ENCODE measurements at places on chromosomes 1 and 21.

- DNase-seq, result peak; percentile 86
These were observed 11.3 kb upstream of the RIPK4 start for GRCh38 chr21:41777951-41778815.

GRCh38 chr1:87450615-87451209, 122.0 kb downstream of the LMO4 start:
- no peak for DNase-seq

GRCh38 chr1:160800645-160801408, 4.9 kb downstream of the LY9 start:
- no peak for DNase-seq

DNA sequence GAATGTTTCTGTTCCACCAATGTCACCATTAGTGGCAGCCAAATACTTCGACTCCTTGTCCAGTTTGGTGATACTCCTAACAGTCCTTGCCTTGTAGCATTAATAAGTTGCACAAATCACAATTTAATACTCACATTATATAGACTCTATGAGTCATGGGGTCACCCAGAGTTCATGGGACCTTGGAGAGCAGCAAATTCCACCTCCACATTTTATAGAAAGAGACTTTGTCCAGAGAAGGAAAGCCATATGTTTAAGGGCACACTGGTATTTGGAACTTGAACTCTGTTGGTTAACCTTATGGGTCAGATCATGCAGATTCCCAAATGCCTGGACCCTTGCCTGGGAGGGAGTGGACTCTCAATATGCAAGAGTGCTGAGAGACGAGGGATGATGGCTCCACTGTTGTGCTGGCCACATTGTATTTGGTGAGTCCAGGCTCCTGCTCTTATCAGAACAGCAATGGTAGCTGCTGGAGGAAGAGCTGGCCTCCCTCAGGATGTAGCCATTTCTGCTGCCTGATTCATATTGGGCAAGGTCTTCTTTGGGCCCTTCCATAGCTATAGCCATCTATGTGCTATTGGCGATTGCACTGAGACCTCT, 30.6 kb downstream of the DNAJC6 start:
- peak; percentile 21 for DNase-seq

DNA sequence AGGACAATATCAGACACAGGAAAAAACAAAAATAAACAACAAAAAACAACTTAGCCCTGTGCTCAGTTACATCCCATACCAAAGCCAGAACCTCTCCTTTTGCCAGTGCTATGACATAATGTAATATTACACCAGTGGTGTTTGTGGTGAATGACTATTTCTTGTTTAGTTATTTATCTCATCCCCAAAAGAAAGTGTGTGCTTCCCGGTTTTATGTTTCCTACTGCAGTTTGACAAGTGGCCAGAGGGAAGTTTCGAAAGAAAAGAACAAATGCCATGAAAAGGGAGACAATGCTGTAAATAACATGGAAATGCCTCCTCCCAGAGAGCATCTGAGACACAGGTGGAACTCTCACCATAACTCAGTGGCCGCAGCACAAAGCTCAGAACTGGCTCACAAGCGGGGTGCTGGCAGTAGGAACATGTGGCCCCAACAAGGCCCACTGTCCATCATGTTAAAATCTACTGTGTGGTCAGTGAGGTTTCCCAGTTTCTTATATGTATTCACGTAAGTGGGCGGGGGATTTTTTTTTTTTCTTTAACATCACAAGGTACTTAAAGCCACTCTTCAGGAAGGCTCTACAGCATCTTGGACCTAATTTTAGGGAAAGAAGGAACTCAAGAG, 158.2 kb downstream of the BARHL2 start:
- no peak for DNase-seq

- no peak for DNase-seq
These were observed 29.0 kb upstream of the KDM4A start for GRCh38 chr1:43620956-43621355.

GRCh38 chr1:10853701-10854100, 57.3 kb upstream of the CASZ1 start:
- DNase-seq, result no peak

GRCh38 chr1:231278100-231278790, 37.2 kb downstream of the GNPAT start:
- no peak for DNase-seq

DNA sequence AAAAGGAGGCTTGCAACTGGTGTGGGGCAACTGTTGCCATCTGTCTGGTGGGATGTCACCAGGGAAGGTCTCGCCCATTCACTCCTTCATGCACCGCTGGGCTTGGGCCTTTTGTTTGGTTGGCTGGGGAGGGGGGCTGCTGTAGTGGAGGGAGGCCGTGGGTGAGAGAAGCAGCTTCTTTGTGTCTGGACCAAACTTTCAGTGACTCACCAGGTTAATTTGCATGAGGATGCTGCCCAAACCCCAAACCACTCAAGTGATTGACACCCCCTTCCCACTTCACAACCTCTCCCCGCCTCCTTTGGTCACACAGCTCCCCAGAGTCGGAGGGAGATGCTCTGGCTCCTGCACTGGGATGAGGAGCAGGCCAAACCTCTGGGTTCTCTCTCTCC, 19.7 kb downstream of the BTG2 start:
- no peak for DNase-seq

- peak; percentile 74 for DNase-seq
These were observed 650 bp downstream of the PCNX2 start for GRCh38 chr1:233294913-233295236.

DNA sequence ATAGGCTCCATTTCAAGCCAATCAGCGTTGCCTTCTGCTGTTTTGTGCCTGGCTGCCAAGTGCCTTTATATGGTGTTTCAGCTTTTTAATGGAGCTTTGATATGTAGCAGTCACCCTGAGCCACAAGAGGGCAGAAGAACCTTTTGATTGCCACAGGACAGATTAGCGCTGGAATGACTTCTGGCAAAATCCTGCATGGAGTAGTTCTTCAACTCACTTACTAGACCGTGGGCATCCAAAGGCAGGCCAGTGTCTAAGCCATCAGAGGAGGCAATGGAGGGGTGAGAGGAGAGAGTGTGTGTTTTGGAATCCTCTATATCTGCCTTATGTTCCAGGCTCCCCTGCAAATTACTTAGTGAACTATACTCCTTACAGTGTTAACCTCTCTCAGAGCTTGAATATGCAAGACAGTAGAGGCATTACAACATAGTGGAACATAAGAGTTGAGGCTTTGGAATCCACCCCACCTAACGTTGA, 56.2 kb downstream of the ST3GAL3 start:
- peak; percentile 85 for DNase-seq

DNA sequence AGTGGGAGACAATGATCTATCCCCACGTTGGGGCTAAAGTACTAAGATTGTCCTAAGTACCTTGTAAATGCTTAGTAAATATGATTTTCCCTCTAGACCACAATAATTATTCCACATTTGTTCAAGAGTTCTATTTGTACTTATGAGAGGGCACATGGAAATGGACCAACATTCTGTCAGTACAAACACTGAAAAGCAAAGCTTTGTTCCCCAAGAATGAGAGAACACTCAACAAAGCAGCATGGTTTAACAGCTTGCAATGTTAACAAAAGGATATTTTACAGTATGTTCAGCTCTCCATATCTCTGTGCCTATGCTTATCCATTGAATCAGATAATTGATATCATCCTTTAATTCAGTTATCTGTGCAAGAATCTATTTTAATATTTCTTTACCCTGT, 35.4 kb downstream of the RBM11 start:
- no peak for DNase-seq

DNA sequence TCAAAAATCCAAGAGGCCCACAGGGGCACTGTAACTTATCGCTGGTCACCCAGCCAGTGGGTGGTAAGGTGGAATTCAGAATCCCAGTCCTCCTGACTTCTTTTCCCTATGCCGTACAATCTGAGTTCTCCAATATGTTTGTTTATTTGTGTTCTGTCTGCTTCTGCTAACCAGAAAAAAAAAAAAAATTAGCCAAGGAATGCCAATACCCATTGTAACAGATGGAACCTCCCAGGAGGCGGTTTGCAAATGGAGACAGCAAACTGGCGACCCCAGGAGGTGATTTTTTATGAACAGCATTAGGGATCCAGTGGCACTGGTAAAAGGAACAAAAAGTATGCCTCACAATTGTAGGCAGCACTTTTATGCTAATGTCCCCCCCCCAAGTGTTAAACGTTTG, 189.0 kb upstream of the FGGY start:
- DNase-seq, result no peak

DNA sequence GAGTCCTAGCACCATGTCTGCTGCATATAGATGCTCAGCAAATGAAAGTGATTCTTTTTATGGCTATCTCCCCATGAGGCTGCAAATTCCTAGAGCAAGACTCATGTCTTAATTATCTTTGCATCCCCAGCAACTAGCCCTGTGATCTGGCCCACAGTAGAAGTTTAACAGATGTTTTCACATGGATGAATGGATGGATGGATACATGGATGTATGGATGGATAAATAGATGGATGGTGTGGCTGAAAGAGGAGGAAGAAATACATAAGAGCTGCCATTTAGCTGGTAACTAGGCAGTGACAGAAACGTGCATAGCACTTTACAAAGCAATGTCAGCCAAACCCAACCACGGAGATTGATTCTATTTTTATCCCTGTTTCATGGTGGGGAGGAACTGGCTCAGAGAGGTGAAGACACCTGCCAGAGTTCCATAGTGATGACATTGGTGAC, 32.7 kb upstream of the ZBTB40 start:
- DNase-seq, result peak; percentile 79

DNA sequence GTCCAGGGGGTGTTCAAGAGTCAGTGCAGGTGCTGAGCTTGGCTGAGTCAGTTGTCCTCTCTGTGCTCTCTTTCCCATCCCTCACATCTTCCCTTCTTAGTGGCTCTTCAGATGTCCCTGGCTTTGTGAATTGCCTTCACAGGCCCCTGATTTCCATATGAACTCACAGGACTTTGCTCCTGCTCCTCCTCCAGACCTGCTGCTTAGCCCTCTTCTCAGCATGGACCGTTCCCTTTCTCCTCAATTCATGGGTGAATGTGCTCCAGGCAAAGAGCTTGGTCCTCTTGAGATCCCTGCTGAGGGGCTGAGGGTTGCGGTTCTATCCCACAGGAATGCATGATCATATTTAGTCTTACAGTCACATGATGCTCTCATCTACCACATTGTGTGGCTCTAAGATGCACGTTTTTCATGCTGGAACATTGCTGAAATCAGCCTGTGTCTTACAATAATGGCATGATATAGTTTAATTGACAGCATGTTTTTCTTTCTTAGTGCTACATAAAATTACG, 30.5 kb downstream of the CACNA1E start:
- peak; percentile 4 for DNase-seq

- DNase-seq, result peak; percentile 57
These were observed 19.2 kb downstream of the NFASC start for GRCh38 chr1:204889681-204890383.

DNA sequence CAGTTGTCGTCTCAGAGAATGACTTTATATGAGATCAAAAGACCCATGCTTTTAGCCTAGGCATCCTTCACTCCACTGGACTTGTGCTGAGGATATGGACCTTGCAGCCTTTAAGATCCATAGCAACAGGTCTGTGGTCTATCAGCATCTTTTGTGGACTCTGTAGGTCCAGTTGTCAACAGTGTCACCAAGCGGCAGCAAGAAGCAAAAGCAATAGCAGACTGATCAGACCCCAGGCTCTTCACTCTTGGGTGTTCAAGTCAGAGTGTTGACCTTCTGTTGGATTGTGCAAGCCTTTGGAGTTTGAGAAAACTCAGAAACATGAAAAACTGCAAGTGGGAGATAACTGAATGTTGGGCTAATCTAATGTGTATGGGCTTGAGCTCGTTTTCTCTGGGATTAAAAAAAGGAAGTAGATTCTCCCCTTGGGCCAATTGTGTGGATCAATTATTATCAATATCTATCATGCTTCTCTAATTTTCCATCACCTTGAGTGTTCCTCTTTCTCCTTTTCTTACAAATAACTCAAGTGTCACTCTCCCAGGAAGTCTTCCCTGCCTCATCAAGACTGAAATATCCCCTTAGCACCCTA, 144.2 kb downstream of the LYPLAL1 start:
- no peak for DNase-seq

DNA sequence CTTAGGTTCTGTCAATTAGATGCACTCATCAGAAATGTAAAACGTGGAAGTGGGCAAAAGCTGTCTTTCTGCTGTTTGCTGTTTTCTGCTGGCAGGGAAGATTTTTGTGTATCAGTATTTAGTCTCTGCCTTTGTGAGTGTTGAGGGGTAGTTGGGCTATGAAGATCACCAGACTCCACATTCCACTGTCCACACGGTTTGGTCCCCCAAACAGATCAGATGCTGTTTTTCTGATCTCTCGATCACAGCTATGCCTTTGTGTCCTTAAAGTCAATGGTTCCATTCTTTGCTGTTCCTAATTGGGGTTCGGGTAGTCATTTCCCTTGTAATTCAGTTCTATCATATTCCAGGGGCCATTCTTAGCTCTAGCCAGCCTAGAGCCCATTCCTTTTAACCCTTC, 27.0 kb upstream of the NPL start:
- DNase-seq, result no peak

DNA sequence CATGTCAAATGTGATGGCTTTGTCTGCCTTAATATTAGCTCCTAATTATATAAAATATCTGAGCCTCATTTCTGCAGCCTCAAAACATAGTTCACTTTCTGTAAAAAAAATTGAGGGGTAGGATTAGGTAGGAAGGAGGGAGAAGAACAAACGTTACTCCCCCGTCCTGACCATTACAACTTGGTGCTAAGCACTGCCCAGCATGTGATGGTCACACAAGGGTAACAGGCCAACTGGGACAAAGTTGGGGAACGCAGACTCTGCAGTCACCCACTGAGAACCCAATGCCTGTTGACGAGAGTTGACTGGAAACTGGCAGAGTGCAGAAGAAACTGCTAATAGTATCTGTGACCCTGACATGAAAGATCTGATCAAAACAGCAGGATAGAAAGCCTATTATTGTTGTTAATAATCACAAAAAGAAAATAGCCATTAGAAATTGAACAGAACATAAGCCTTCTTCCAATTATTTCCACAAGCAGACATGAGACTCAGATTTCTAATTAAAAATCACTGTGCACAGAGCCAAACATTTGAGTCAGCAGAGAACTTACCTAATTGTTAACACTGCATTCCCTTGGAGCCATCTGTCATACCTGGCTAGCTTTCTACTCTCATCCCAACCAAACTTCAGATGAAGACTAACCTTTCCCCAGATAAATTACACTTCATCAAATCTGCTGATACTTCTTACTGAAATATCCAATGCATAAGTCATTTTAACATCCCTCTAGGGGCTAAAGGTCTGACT, 5.5 kb downstream of the SORT1 start:
- peak; percentile 20 for DNase-seq

GRCh38 chr1:18041102-18041501, 66.5 kb upstream of the IGSF21 start:
- DNase-seq, result no peak

DNA sequence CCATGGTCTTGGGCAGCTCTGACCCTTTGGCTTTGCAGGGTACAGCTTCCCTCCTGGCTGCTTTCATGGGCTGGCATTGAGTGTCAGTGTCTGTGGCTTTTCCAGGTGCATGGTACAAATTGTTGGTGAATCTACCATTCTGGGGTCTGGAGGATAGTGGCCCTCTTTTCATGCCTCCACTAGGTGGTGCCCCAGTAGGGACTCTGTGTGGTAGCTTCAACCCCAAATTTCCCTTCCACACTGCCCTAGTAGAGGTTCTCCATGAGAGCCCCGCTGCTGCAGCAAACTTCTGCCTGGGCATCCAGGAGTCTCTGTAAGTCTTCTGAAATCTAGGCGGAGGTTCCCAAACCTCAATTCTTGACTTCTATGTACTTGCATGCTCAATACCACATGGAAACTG, 494.5 kb upstream of the LRRC7 start:
- DNase-seq, result no peak

All from fibroblast of skin of right biceps (primary cell).